ENCODE measurements at places on chromosomes 6 and 20. TPM values are rescaled to one million over a fixed set of nuclear protein-coding genes. Genes with fewer than 3 reads are reported as not detected.
A peak's percentile ranks its signal among the peaks of the same experiment; 100 is the strongest.

SYNDIG1 gene
- 1.6 TPM for total RNA-seq

XKR7 gene
- total RNA-seq, result not detected

DNA sequence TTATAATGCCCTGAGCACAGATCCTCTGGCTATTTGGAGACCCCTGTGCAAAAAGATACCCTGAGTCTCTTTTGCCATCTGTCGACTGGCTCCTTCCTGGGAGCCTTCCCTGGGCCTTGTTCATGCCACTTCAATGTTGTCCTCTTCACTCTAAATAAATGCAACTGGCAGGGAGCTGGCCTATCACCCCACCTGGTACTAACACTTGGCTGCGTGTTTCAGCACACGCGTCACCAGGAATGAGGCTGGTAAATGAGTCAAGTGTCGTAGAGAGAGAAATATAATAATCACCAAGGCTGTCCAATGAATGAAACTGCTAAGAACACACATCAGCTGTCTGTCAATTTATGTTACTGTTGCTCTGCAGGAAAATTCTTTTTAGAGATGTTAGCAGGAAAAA lies 374.6 kb upstream of the JARID2 start:
- DNase-seq, result no peak

DNA sequence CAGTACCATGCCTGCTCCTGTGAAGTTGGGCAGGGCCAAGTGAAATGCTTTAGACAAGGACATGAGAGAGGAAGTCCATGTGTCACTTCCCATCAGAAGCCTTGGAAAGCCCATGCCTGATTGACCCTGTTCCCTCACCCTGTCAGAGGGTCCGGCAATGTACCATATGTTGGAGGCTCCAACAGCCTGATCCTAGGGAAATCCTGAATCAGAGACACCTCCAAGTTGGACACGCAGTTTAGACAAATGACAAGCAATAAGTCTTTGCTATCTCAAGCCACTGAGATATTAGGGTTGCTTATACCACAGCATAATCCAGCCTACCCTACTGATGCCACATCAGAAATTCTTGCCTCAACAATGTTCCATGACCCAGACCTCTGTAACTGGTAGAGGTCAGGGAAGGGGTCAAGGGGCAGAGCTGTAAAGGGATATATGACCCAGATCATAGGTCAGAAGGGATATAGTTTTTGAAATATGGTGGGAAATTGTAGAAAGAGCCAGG lies 174.8 kb downstream of the HACE1 start:
- no peak for DNase-seq

- peak; percentile 79 for DNase-seq
Measured at GRCh38 chr6:106300944-106301343, 24.6 kb downstream of the ATG5 start.

- no peak for DNase-seq
Measured at GRCh38 chr6:2877960-2878359, 25.1 kb downstream of the SERPINB9 start.

- DNase-seq, result peak; percentile 13
Measured at GRCh38 chr6:168377484-168377855, 57.9 kb upstream of the DACT2 start.

DNA sequence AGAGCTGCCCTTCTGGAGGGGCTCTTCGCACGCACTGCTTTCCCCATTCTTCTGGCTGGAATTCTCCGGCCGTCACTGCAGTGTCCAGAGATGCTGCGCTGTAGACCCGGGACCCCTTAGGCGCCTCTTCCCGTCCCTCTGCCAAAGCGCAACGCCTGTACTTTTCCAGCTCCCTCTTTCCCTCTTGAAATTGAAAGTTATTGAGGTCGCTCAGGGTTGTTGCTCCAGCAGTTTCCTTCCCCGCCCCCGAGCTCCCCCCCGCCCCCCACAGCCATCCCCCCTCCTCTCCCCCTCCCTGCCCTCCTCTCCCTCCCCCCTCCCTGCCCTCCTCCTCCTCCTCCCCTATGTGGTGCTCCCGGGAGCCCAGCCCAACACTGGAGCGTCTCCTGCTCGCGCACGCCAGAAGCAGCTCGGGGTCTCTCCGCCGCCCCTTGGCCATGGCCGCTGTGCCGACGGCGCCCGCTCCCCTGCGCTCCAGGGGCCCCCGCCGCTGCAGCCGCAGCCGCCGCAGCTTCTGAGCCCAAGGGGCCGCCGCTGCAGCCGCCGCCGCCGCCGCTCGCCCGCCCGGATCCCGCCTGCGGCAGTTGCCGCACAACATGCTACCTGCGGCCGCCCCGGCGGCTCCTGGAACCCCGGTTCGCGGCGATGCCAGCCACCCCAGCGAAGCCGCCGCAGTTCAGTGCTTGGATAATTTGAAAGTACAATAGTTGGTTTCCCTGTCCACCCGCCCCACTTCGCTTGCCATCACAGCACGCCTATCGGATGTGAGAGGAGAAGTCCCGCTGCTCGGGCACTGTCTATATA lies at the start of gene RSPO3:
TSS of gene RSPO3 (plus strand) at position 374 of the 804 bp plus-strand sequence. CDS start 522 bp downstream, outside the sequence.
- peak; percentile 42 for DNase-seq

Data from fibroblast of the aortic adventitia (primary cell).